ENCODE measurements at places on chromosomes 3 and 15.

DNA sequence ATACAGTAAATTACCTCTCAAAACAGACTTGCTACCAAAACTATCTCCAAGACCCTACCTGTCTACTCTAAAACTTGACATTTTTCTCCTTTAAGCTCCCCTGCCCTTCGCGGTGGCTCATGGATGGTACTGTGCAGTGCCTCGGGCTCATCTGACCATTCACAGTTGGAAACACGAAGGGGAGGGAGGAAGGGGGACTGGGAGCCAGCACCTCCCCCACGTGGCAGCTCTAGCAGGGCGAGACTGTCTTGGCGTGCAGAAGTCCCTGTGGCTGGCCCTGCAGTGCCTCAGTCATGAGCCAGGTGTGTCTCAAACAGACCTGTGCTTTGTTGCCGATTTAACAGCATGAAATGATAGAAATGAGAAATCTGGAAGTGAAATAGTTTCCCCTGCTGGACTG, 372.0 kb downstream of the GABRG3 start:
- no peak for DNase-seq

DNA sequence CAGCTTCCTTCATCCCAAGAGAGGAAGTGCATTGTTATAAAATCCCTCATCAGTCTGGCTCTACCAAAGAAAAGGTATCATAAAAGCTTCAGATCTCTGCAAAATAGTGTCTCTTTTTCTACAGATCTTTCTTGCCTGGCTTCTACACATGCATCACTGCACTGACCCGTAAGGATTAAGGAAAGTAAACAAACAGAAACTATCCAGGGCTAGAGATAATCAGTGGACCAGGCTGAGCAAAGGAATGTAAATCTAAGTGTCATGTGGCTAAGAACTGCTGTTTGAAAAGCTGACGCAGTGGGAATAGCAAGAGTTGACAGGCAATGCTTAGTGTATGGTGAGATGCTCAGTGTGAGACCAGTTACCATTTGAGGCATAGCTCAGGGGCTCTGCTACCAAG, 339.7 kb downstream of the IL5RA start:
- no peak for DNase-seq

- no peak for DNase-seq
Measured at GRCh38 chr3:17852217-17852616, 109.8 kb upstream of the TBC1D5 start.

- DNase-seq = no peak
Measured at GRCh38 chr15:64630396-64631107, 144.8 kb downstream of the RBPMS2 start.

DNA sequence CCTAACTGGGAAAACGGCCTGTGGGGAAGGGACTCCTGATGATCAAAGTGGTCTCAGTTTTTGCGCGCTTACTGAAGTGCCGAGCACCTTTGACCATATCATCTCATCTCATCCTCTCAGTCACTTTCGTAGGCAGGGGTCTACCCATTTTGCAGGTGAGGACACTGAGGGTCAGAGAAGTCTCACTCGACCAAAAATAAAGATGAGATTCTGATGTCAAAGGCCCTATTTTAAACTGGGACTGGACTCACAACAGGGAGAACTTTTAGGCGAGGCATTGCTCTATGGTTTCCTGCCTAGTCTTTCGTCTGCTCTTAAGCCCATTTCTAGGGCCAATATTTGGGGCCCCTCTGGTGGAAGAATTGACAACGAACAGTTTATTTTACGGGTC, 830 bp downstream of the SLC6A11 start:
- no peak for DNase-seq
